Esophagus squamous epithelium (tissue), 5 donors: ENCODE measurements at places on chromosomes 13 and 19.

DNA sequence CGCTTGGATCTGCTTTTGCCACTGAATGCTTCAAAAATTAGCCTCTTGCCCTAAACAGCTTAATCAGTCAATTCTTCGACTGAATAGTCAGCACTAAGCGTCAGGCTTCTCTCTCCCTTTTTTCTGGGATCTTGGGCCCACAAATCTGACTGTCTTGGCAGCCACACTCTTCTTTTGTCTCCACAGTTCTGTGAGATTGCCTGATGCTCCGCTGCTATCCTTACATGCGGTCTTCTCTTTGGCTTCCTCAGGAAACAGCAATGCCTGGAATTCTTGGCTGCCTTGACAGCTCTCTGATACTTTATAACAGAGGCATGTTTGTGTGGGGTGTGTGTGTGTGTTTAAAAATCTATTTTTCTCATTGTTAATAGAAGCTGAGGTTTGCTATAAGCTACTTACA lies 32.6 kb downstream of the ERCC5 start:
- no peak for DNase-seq

DNA sequence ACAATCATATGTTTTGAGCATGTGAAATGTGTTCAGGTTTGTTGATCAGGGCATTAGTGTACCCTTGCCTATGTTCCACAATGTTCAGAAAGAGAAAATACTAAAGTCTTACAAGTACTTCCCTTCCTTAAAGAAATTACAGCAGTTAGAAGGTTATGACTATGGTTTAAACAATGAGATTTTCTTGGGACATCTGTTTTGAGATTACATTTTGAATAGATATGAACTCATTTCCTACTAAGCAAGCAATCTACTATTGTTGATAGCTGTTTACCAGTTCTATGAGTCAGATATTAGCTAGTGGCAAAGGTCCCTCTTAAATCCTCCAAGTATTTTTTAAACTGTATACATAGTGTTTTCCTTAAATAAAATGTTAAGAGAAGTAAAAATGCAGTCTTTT lies 241.3 kb downstream of the DACH1 start:
- no peak for DNase-seq

DNA sequence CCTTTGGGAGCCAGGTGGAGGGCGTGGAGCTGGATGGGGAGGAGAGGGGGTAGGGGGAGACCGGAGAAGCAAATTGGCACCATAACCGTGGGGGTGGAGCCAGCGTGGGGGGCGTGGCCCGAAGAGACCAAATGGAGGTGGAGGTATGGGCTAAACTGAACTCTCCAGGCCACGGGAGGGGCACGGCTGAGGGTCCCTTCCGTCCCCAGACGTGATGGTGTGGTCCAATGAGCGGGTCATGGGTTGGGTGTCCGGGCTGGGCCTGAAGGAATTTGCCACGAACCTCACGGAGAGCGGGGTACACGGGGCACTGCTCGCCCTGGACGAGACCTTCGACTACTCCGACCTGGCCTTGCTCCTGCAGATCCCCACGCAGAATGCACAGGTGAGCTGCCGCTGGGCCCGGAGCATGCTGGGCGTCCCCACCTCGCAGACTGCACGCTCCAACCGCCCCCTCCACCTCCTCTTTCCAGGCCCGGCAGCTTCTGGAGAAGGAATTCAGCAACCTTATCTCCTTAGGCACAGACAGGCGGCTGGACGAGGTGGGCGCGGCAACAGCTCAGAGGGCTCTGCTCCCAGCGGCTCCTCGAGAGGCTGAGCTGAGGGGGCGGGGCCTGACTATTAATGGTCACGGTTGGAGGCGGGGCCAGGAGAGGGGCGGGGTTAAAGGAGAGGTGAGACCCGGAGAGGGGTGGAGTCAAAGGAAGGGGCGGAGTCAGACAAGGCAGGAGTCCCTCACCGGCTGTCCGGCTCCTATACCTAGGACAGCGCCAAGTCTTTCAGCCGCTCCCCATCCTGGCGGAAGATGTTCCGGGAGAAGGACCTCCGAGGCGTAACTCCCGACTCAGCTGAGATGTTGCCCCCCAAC lies 6.2 kb downstream of the HRC start:
- no peak for DNase-seq

DNA sequence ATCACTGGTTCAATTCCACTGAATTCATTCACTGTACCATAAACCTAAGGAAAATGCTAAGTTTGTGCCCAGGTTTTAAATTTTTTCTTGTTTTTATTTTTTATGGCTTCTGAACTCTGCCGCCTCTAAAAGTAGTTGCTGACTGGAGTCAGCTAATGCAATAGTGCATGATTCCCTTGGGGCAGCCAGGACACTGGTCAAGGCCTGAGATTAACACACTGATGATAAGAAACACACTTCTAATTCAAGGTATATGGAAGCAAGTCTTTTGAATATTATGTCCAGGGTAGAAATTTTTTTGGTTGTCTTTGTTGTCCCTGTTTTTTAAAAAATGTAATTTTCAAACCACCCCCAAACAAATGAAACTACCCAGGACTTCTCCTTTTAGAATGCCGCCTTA lies 72.2 kb downstream of the CDADC1 start:
- no peak for DNase-seq

- DNase-seq, result no peak
Measured at GRCh38 chr19:38303517-38304351, at the start of gene C19orf33. TSS of gene C19orf33 (plus strand) at chr19:38304251. CDS start at chr19:38304262, 11 bp downstream.

DNA sequence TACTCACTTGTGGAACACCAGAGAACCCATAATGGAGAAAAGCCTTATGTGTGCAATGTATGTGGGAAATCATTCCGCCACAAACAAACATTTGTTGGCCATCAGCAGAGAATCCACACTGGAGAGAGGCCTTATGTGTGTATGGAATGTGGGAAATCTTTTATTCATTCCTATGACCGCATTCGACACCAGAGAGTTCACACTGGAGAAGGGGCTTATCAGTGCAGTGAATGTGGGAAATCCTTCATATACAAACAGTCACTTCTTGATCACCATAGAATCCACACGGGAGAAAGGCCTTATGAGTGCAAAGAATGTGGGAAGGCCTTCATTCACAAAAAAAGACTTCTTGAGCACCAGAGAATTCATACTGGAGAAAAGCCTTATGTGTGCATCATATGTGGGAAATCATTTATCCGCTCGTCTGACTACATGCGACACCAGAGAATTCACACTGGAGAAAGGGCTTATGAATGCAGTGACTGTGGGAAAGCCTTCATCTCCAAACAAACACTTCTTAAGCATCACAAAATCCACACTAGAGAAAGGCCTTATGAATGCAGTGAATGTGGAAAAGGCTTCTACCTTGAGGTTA lies 10.9 kb downstream of the ZNF549 start:
- DNase-seq, result no peak

DNA sequence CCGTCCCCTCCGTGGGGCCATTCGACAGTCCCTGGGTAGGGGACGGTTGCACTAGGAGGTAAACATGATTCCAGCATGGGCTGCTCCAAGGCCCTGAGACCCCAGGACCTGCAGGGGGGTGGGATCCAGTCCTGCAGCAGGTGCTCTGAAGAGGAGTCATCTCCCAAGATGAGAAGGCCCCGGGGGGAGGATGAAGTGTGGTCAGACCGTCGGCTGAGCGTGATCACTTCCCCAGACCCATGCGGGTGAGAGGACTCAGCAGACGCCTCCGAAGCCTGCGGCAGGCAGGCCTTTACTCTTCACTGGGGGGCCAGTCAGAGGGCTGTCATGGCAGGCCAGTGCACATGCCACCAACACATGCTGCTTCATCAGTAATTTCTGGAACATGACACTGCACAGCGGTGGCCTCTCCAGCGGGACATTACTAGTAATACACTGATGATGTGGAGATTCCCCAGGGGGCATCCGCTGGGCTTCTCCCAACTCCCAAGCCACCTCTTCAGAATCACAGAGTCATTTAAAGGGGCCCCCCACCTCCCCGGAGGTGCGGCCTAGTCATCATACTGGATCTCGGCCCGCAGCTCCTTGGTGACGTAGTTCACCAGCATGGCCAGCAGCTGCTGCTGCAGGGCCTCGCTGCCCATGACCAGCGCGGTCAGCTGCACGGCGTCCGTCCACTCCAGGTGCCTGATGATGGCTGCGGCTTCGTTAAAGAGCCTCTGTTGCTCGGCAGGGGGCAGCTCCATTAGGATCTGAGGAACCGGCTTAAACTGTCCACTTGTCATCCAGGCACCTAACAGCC lies 12.7 kb downstream of the C19orf12 start:
- DNase-seq, result no peak

DNA sequence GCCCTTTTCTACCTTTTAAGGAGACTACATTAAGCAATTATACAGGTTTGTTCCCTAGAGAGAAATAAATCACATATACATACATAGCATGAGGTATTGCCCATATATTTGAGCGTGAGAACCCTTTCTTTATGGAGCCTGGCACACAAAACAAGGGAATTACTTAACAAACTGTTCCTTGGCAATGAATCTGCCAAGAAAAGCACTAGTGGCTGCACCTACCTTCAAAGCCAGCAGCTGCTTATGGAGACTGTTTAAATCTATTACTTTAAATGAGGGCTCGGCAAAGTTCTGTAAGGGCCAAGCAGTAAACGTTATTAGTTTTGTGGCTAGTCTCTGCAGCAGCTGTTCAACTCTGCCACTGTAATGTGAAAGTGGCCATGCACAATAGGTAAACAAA lies 7.0 kb downstream of the RFX1 start:
- no peak for DNase-seq

DNA sequence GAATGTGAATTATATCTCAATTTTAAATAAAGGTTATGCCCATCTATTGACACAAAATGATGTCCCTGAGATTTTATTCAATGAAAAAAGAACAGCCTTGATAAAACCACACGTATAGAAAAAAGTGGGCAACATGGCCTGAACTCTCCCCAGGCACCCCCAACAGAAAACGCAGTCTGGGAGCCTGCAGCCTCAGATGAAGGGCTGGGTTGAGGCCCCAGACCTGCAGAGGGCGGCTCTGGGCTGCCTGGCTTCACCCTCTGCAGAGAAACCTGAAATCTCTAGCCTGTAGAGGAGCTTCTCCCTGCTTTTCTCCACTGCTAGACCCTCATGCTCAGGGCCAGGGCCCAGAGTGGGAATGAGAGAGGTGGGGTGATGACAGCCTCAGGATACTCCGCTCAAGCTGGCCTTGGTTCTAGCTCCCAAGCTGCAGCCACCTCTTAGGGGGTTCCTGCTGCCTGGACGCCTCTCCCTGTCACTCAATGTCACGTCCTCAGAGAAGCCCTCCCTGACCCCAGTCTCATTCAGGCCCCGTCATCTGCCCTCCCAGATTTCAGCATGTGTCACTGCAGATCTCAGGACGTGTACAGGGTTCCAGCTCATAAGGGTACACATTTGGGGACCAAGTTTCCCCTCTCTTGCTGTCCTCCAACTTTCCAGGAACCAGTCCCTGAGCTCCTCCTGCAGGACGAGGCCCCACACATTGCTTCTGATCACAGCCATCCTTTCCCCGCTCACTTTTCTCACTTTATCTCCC lies 1.8 kb downstream of the MBD3 start:
- DNase-seq, result no peak

GRCh38 chr13:27086599-27087265 lies 84.9 kb downstream of the USP12 start:
- no peak for DNase-seq

DNA sequence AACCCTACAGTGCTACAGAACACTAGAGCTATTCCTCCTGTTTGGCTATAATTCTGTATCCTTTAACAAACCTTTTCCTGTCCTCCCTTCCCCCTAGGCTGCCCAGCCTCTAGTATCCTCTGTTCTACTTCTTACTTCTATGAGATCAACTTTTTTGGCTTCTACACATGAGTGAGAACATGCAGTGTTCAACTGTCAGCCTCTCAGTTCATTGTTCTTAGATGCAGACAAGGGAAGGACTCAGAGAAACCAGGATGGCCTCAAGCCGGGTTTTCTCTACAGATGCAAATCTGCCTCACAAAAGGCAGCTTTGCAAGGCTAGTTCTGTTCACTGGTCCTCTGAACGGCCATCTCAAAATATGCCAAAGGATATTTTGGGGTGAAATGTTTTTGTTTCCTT lies 18.4 kb downstream of the AMER2 start:
- no peak for DNase-seq

DNA sequence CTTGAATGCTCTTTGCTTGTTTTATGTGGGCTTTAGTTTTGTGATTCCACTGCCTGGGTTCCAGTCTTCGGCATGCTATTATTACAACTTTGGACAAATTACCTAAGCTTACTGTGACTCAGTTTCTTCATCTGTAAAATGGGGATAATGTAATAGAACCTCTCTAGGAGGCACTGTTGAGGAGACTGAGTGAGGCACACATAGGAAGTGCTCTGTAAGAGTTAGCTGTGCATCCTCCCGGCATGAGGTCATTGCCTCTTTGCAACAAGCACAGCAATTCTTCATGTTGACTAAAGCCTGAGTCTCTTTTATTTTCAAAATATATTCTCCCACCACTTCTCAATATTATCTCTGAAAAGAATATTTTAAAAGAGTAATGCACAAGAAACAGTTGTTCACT lies 227.4 kb downstream of the DLEU7 start:
- DNase-seq, result no peak

- DNase-seq, result no peak
Measured at GRCh38 chr19:16849168-16849567, 20.0 kb downstream of the SIN3B start.

DNA sequence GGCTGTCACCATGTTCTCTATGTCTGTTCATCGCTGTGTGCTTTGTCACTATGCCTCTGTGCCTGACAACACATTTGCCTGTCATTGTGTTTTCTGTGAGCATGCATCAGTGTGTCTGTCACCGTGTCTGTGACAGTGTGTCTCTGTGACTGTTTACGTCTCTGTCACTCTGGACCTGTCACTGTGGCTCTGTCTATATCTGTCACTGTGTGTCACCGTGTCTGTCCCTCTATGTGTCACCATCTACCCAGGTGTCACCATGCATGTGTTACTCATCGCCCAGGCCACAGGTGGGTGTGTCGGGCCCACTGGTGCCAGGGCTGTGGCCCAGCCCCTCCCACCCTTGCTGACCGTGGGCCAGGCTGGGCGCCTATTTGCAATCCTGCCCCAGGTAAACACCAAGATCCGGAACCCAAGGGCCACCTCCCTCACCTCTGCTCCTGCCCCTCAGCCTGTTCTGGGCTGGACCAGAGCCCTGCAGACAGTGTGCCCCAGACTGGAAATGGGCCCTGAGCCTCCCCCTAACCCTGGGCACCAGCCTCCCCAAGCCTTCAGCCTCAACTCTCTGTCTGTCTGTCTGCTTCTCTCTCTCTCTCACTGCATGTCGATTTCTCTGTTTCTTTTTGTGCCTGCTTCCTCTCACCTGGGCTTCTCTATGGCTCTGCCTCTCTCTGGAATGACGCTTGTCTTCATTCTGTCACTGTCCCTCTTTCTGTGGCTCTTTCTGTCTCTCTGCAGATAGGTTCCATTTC lies 7.7 kb downstream of the IRF2BP1 start:
- no peak for DNase-seq

DNA sequence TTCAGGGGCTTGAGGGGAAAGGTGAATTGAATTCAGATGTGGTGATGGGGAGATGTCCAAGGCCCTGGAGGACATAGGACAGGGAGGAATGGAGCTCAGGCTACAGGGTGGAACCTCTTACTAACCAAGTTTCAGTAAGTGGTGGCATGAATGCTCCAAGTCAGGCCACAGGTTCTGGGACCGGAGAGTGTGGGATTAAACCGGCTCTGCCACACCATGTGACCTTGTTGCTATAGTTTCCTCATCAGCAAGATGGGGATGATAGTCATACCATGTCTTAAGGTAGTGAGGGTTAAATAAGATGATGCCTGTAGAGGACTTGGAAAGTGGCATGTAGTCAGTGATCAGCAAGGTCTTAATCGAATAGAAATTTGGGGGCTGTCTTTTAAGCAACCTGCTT lies 16.3 kb downstream of the GPR183 start:
- no peak for DNase-seq

GRCh38 chr13:29859971-29860370 lies 9.6 kb upstream of the UBL3 start:
- no peak for DNase-seq

- DNase-seq, result no peak
Measured at GRCh38 chr13:102933122-102933521, 87.3 kb downstream of the ERCC5 start.
